Chondrocyte (in vitro differentiated cells): ENCODE measurements at places on chromosomes 6 and 20.

- no peak for DNase-seq
Observed at GRCh38 chr6:169240591-169241390, 12.9 kb downstream of the THBS2 start.

DNA sequence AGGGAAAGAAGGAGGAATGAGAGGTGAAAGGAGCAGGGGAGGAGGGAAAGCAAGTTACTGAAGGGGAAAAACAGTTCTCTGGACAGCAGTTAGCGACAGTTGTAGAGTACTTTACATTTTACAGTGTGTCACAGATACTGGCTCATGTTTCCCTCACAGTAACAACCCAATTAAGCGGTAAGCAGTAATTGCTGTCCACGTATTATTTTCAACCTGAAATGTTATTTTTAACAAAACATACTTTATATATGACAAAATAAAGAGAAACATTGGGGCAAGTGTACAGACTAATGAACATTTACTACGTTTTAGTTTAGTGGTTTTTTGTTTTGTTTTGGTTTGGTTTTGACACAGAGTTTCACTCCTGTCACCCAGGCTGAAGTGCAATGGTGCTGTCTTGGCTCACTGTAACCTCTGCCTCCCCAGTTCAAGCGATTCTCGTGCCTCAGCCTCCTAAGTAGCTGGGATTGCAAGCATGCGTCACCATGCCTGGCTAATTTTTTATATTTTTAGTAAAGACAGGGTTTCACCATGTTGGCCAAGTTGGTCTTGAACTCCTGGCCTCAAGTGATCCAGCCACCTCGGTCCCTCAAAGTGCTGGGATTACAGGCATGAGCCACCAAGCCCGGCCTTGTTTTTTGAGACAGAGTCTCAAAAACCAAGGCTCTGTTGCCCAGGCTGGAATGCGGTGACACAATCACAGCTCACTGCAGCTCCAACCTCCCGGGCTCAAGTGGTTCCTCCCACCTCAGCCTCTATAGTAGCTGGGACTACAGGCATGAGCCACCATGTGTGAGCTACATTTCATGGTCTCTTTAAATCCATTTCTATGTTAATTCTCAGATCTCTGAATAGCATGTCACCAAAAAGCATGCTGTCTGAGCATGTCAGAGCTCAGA, 22.6 kb upstream of the BTN3A2 start:
- no peak for DNase-seq

- DNase-seq, result no peak
Observed at GRCh38 chr20:62599216-62600110, 42.8 kb upstream of the SLCO4A1 start.

GRCh38 chr6:75601304-75602245, at the start of gene SENP6:
Gene SENP6 (plus strand): TSS chr6:75601880. CDS start chr6:75602525, 645 bp downstream.
- DNase-seq, result no peak

- DNase-seq, result no peak
Observed at GRCh38 chr6:107578642-107579341, 88.9 kb downstream of the SOBP start.

DNA sequence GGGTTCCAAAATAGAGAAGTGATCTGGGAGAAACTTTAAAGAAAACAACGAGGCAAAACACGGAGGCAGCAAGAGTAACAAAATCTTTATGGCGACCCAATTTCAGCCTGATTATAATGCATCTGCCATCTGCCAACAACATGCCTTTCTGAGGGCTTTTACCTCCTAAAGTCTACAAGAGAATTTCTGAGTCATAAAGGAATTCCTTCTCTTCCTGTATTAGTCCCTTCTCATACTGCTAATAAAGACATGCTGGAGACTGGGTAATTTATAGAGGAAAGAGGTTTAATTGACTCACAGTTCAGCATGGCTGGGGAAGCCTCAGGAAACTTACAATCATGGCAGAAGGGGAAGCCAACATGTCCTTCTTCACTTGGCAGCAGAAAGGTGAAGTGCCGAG, 226.6 kb downstream of the HACE1 start:
- DNase-seq, result no peak

- no peak for DNase-seq
Observed at GRCh38 chr6:30769853-30770524, 25.6 kb upstream of the IER3 start.

DNA sequence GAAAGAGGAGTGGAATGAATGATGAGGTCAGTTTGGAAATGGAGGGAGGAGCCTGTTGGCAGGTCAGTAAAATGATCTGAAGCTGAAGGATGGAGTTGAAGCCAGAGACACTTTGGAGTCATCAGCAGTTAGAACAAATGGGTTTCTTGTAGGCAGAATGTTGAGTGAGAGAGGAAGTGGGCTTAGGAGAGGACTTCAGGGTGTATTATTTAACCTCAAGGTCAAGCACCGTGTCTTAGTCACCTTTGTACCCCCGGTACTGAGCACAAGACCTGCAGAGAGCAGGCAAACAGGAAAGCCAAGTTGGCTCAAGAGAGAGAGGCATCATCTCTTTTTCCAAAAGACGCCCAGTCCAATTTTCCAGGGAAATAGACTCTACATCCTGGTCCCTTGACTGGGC, 23.3 kb downstream of the C20orf173 start:
- DNase-seq, result no peak

- no peak for DNase-seq
Observed at GRCh38 chr6:66238851-66239250, 531.8 kb upstream of the EYS start.

DNA sequence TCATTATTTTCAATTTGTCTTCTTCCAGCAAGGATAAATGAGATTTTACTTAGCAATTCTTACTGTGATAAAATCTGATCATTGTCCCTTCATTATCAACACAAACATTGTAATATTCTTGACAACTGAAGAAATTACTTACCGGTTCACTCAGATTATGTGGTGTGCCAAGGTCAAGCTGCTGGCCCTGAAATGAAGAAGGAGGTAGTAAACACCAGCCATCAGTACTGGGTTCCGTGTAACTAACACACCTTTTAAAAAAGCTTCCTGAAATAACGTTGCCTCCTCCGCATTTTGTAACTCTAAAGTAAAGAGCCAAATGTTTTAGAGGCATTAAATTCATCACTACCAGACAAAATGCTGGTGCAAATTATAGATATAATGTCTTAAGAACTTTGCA, 7.4 kb downstream of the ROS1 start:
- DNase-seq, result no peak

- DNase-seq, result no peak
Observed at GRCh38 chr6:89836639-89837222, 7.1 kb downstream of the CASP8AP2 start.

DNA sequence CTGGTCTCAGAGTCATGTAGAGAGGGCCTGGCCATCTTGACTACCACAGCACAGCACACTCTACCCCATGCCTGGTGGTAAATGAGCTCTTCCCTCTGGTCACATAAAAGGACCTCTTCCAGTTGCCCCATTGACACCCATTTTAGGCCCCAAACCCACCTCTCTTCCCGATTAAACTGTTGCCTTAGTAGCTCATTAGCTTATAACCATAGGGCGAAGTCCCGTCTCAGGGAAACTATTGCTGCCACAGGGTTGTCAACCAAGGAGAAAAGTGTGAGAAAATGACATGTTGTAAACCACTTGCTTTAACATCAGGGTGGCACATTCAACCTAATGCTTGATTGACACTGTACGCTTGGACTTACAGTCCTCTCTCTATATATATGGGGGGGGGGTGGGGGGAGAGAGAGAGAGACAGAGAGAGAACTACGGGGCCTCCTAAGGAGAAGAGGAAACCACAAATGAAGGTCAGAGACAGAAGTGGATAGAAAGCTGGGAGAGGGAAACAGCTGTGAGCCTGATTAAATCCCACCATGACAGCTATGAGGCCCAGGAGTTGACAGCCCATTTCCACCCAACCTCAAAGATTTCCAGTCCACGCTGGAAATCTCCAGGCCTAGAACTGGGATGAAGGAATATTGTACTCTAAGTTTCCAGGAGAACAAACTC, 14.9 kb upstream of the BTN1A1 start:
- DNase-seq, result no peak

DNA sequence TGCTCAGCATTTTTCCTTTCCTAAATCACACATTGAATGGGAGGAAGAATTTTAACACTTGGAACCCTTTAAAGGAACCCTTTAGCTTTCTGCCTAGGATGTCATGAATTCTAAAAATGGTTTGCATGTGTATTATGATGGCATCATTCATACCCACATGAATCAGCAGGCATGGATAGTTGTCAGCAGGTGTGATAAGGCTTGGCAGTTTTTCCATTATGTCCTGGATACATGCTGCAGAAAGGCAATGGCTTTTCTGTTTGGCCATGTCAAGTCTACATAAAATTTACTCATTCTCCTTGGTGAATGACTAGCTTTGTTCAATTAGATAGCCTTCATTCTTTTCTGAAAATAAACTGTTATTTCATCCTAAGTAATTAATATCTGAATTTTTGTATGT, 353.7 kb downstream of the GRIK2 start:
- DNase-seq, result no peak

DNA sequence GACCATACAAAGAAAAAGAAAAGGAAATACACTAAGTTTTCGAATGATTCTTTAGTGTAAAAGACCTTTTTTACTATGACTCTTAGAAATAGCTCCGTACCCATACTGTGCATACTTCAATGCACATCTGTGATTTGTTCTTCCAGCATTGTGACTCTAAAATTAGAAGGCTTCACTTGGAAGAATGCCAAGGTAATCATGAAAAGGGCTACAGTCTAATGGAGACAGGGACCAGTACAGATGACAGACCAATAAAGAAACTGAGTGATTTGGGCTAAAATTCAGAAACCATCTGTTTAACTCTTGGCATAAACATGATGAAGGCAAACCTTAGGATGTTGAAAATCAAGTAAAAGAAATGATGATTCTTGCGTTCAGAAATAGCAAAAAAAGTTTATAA, 46.3 kb downstream of the CYP39A1 start:
- DNase-seq, result no peak

DNA sequence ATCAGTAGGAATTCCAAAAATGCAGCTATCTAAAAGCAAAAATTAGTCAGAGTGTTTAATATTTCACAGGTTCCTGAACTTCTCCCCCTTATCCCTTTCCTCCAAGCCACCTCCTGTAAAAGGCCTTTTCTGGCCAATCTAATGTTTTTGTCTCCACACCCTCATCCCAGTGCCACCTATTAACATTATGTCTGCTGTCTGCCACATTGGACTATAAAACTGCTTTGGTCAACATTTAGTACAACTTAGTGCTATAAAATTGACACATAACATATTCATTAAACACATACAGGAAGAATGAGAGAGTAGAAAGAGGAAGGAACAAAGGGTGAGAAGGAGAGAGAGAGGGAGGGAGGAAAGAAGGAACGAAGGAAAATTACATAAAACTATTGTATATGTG, 47.7 kb downstream of the MMUT start:
- no peak for DNase-seq

DNA sequence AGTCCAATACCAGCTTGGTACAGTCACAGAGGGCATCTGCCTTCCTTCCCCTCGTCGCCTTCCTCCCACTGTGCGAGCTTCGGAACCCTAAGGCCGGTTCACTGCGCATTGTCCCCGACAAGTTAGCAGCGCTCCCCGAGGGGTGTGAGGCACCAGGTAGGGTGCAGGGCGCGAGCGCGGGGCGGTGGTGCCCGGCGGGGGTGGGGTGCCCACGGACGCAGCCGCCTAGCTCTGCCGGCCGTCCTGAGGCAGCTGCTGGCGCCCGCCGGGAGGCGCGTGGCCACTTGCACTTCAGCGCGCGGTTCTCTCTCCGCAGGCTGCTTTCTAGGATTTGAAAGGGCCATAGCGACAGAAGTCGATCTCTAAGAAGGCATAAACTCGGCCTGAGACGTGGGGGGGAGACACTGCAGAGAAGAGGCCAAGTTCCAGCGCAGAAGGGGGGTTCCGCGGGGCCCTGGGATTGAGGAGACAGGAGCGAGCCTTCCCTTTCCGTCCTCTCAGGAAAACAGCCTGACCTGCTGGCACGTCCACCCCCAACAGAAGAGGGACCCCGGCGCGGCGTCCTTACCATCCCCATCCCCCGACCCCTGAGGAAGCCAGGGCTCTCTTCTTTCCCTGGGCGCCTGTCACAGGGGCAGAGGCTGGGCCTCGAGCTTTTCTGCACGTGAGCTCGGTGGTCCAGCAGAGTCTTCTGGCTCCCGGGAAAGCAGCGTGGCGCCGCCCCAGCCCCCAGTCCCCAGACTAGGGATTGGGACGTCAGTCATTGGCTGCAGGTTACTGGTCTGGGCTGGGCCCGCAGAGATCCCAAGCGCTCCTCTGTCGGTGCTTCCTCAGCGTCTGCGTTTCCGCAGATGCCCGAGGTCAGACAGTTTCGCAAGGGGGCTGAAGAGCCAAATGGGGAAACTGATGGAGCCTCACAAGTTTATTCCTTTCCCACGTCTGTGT, 15.6 kb upstream of the PRDM13 start:
- no peak for DNase-seq

DNA sequence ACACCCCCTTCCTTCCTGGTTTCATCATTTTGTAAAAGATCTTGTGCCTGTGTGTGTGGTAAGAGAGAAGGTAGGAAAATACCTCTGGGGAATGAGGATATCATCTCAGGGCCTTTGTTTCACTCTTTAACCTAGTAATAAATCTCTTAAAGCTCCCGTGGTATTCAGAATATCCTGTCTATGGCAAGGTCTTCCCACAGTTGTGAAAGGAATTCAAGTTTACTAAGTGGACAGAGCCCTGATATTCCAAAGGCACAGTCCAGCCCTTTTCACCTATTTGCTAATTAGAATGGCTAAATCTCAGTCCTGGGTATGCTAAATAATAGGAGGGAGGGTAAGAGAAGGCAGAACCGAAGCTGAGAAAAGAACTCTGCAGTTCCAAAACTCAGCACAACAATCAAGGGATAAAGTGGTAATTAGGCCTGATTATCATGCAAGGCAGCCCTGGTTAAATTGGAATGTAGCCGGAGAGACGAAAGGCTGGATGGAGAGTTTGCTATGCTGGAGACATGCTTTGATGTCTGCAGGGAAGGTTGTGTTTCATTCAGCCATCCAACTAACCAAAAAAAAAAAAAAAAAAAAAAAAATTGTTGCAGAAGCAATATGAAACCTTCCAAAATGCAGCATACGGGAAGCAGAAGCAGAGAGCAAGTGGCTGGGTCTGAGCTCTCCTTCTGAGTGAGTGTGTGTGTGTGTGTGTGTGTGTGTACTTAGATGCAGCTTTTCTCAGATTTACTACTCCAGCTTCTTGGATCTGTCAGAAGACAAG, 28.5 kb upstream of the PIM1 start:
- no peak for DNase-seq

GRCh38 chr6:22807818-22808217, 238.5 kb downstream of the HDGFL1 start:
- no peak for DNase-seq

- no peak for DNase-seq
Observed at GRCh38 chr20:38113401-38114325, 51.4 kb downstream of the TGM2 start.

- no peak for DNase-seq
Observed at GRCh38 chr6:48859562-48860123, 603.4 kb downstream of the MMUT start.

DNA sequence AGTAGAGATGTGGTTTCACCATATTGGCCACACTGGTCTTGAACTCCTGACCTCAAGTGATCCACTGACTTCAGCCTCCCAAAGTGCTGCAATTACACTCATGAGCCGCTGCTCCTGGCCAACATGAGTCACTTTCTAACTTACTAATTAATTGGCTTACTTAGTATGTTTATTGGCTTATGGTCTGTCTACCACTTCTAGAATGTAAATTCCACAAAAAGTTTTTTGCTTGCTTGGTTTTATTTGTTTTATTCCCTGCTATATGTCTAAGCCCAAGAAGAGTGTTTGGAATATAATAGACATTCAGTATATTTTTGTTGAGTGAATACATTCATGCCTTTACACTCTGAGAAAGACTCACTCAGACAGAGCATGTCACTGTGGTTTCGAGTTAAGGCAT, 86.0 kb downstream of the SAMD3 start:
- DNase-seq, result no peak

GRCh38 chr20:52167232-52167840, 24.2 kb downstream of the ZFP64 start:
- no peak for DNase-seq
